Pericardium fibroblast (primary cell): ENCODE measurements at places on chromosomes 16 and 17. TPM values are rescaled to one million over a fixed set of nuclear protein-coding genes. Genes with fewer than 3 reads are reported as not detected.

The TBC1D3L gene
- total RNA-seq: 0.68 and 2.8 TPM in 2 replicates

The ARL4D gene
- total RNA-seq: 25.8 and 92.4 TPM in 2 replicates

The CDIPT gene
- total RNA-seq: 107 and 108 TPM in 2 replicates

The C17orf100 gene
- total RNA-seq: 0.26 and 2.9 TPM in 2 replicates

The CCL2 gene
- 15.1 and 58.1 TPM in 2 replicates for total RNA-seq

The HEATR9 gene
- total RNA-seq: not detected in 2 replicates

The DNASE1 gene
- total RNA-seq: 6.8 and 9.1 TPM in 2 replicates

The RNF112 gene
- total RNA-seq: 2.3 and 11.3 TPM in 2 replicates

The USP7 gene
- total RNA-seq: 44.7 and 57.3 TPM in 2 replicates

The PPM1E gene
- total RNA-seq: 0.23 and 0.43 TPM in 2 replicates

The GALR2 gene
- not detected in 2 replicates for total RNA-seq

The TBC1D28 gene
- not detected in 2 replicates for total RNA-seq

The CHAD gene
- total RNA-seq: not detected in 2 replicates

The TRIM65 gene
- total RNA-seq: 21.9 and 37.7 TPM in 2 replicates

The MYH8 gene
- total RNA-seq: 4.1 TPM in 1 of 2 replicates, not detected in the other

The GIT1 gene
- 30.5 and 37.3 TPM in 2 replicates for total RNA-seq

The DUS2 gene
- total RNA-seq: 8.9 and 10.0 TPM in 2 replicates

The GPR179 gene
- under 0.01 TPM in 1 of 2 replicates, not detected in the other for total RNA-seq

The TM4SF5 gene
- not detected in 2 replicates for total RNA-seq

The MYCBPAP gene
- total RNA-seq: 0.09 and 0.23 TPM in 2 replicates
